Activated CD8-positive, alpha-beta memory T cell treated with anti-CD3 and anti-CD28 coated beads, Interleukin-2, amount 50 U/mL, for 4 hours (primary cell): ENCODE measurements at places on chromosomes 5 and 9.

DNA sequence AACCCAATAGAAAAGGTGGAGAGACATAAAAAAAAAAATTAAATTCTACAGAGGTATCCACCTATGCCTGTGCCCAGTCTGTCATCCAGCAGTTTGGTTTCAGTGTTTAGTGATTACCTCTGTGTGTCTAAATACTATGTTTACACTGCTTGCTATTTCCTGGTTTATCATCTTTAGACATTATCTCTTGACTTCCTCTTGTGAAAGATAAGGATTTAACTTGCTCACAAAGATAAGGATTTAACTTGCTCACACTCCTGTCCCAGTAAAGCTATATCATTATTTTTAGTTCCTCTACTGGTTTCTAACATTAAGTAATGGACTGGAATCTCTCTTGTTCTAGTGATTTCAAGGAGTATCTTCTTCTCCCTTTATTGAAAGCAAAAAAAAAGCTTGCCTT is 53.9 kb upstream of the ZFR start:
- DNase-seq, result no peak

- DNase-seq, result no peak
Observed at GRCh38 chr9:113794721-113795120, 81.4 kb upstream of the ZNF618 start.

- DNase-seq, result no peak
Observed at GRCh38 chr5:122195802-122196394, 66.6 kb downstream of the ZNF474 start.

- no peak for DNase-seq
Observed at GRCh38 chr5:68484307-68485068, 268.9 kb downstream of the PIK3R1 start.

DNA sequence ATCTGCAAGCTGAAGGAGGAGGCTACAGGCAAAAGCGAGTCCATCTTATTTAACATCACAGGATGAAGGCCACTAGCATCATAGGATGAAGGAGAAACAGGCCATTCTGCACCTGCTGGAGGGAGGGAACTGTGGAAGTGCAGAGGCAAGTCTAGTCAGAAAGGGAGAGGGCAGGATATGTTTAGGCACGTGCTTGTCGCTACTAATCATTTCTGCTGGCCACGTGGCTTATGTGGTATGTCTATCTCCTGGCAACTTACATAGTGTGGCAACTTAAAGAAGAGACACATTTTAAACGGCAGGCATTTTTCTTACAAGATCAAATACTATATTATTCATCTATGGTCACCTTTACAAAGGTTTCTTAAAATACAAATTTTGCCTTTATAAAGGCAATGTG is 74.0 kb downstream of the GNAQ start:
- no peak for DNase-seq

- DNase-seq, result no peak
Observed at GRCh38 chr5:67092535-67092934, 104.1 kb downstream of the CD180 start.

GRCh38 chr5:129377504-129377903 is 82.6 kb upstream of the ADAMTS19 start:
- no peak for DNase-seq

GRCh38 chr5:172042183-172042582 is 35.7 kb upstream of the FBXW11 start:
- no peak for DNase-seq

GRCh38 chr5:140240987-140241706 is 61.8 kb downstream of the PFDN1 start:
- no peak for DNase-seq

DNA sequence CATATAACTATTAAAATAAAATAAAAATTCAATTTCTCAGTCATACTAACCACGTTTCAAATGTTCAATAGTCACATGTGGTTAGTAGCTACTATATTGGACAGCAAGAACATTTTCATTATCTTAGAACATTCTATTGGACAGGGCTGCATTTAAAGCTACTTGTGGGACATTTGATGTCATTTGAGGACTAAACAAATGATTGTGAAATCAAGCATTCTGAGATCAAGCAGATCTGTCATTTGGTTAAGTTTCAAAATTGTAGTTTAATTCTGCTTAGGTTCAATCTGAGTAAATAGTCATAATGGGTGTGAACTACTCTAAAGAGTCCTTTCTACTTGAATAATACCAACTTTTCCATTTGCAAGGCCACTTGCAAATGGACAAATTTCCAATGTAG is 226.9 kb upstream of the C9orf72 start:
- no peak for DNase-seq

GRCh38 chr5:122967625-122968024 is 68.9 kb downstream of the PPIC start:
- no peak for DNase-seq

GRCh38 chr5:55534436-55535198 is at the start of gene PLPP1:
TSS of gene PLPP1 (minus strand) at chr5:55534964. CDS start at chr5:55534629, 335 bp downstream.
- DNase-seq, result peak; percentile 88

DNA sequence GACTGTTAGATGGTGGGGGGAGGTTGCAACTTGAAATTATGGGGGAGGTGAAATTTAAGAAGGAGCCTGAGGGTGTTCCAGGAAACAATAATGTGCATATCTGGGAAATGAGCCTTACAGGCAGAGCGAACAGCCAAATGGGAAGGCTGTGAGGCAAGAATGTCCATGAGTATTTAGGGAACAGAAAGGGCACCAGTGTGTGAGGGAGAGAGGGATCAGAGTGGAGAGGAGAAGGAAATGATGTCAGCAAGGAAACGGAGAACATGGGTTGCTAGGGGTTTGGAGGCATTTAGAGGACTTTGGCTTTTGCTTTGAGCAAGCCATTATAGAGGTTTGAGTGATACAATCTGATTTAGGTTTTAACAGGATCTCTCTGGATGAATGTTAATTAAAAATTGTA is 285.4 kb downstream of the TLE4 start:
- DNase-seq, result no peak

GRCh38 chr5:170562166-170562874 is 58.5 kb downstream of the KCNIP1 start:
- DNase-seq, result no peak

- no peak for DNase-seq
Observed at GRCh38 chr9:135592331-135592590, 30.7 kb downstream of the PAEP start.

- DNase-seq, result no peak
Observed at GRCh38 chr5:123176224-123176937, 87.3 kb downstream of the PRDM6 start.

DNA sequence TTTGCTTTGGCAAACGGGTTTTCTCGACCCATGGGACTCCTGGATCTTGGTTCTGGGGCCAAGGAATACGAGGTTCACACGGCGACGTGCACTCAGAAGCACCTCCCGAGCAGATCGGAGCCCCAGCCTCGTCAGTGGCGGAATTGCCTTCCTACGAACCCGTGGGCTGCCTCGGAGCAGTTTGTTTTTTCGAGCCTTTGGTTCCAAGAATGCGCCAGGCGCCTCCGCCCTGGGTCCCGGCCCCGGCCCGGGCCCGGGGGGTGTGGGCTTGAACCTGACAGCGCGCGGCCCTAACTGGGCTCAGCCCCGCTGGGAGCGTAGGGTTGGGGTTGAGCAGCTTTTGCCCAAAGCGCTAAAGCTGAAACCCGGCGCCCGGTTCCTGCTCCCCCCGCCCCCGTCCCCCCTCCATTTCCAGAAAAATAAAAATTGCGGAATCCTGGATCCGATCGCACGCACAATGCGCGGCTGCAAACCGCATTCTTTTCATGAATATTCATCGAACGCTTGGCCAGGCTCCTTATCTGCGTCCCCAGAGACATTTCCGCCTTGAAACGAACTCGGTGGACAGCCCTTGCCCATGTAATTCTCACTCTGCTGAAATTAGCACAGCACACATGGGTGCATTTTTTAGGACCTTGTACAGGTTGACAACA is 1.0 kb downstream of the BASP1 start:
- no peak for DNase-seq

GRCh38 chr5:37197340-37198050 is 51.7 kb downstream of the CPLANE1 start:
- DNase-seq, result no peak

- no peak for DNase-seq
Observed at GRCh38 chr5:97131139-97131710, 11.2 kb downstream of the LIX1 start.

GRCh38 chr9:91119142-91119541 is 242.6 kb downstream of the AUH start:
- no peak for DNase-seq

DNA sequence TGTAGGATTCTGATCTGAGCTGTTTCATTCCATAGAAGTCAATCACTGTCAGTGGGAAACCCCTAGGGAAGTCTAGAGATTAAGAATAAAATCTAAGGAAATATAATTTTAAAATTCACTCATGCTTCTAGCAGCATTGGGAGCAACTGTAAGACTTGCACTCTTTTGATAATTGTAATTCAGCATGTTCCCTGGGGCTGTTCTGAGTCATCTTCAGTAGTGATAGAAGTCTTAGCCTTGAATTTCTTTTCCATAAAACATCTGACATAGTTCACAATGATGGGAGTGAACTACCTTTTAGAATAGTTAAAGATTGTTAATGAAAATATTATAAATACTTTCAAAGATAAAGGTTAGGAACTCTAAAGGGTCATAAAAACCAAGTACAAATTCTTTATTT is 935.8 kb downstream of the DTWD2 start:
- DNase-seq, result no peak

GRCh38 chr9:72978744-72979143 is 25.9 kb upstream of the ALDH1A1 start:
- DNase-seq, result no peak

DNA sequence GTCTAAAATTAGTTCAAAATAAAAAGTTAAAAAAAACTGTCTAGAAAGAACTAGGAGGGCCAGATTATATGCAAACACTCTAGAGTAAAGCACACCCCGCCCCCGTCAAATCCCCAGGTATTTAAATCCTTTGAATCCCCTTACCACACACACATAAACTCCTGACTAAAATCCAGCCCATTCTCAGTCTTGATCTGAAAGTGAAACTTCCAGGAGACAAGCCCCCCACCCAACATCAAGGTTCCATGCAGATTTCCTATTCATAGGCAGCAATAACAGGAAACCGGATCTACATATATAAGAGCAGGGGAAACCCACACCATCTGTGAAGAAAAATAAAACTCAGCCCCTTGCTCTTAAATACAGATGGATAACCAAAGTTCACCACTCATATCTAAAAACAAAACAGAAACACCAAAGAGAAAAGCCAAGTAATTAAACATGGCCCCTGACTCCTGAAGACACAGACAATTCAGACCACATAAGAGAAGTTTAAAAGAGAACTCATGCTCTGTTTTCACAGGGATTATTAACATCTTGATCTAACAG is 42.3 kb downstream of the MARCHF3 start:
- DNase-seq, result no peak

- DNase-seq, result no peak
Observed at GRCh38 chr5:158792976-158793375, 306.7 kb downstream of the EBF1 start.

GRCh38 chr5:134732819-134733218 is 5.5 kb upstream of the CAMLG start:
- no peak for DNase-seq
